ENCODE measurements at places on chromosomes 1 and 21.
A peak's percentile ranks its signal among the peaks of the same experiment; 100 is the strongest.

- no peak for DNase-seq
Measured at GRCh38 chr1:74629283-74629682, 44.3 kb downstream of the ERICH3 start.

GRCh38 chr1:226912587-226913176 lies 27.4 kb upstream of the COQ8A start:
- DNase-seq: peak; percentile 46

DNA sequence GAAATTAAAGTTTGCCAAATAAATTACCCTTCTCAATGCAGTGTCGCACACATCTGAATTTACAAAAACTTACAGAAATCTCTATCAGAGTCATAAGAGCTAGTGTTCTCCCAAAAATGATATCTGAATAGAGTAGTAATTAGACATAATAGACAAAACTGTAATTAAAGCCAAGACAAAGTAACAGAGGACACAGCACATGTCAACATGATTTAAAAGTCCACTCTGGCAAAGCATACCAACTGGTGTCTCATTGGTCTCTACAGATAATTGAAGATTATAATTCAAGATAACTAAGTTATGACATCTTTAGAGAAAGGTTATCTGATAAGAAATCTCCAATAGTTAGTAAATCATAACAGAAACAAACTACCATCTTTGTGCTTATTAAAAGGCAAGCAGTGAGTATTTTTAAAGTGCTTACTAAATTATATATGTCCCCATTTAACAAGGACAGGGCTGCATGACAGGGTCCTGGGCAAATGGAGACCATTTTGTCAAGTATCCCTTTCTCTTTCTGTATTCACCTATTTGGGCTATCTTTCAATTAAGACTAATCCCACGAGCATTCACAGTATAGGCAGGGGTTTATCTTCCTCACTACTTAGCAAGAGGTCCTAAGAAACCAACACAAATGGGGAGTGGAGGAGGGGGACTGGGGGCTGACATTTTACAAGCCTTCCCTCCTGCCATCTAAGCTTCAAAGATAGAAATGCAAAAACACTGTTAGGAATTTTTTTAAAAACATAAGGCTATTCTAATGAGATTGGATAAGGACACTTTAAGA lies 26.0 kb downstream of the PTP4A2 start:
- no peak for DNase-seq

DNA sequence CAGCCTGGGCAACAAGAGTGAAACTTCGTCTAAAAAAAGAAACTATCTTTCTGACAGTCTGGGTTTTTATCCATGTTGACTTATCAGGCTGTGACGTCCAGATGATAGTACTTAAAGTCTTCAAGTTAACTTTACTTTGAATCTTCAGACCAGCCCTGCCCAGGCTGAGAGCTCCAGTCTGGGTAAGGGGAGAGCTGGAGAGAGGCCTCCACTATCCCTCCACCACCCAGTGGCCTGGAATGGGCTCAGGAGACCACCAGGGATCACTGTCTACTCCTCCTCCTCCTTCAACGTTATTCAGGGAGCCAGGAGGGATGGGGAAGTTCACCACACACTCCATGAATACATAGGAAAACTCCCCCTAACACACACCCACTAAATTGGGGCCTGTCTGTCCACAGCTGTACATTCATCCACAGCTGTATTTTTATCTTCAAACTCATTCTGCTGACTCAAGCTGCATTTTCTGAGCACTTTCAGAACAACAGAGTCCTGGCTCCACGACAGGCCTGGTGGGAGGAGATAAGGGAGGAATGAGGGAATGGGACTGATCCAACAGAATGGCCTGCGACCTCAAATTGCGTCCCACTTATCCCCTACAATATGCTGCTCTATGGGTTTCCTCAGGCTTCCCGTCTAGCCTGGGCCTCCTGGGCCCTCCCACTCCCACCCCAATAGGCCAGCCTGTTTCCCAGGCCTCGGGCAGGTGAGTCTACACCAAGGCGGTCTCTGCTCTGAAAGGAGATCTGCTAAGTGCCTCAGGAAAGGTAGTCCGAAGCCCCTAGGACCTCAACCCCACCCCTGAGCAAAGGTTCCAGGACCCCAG lies 1.8 kb downstream of the SLC45A3 start:
- no peak for DNase-seq

GRCh38 chr1:189429610-189430009 lies 1048.1 kb downstream of the BRINP3 start:
- no peak for DNase-seq

- no peak for DNase-seq
Measured at GRCh38 chr1:248013229-248013710, at the start of gene OR2L5. Gene OR2L5, plus strand, starts transcription at chr1:248013660. Its CDS starts 8,288 bp downstream, at chr1:248021948.

DNA sequence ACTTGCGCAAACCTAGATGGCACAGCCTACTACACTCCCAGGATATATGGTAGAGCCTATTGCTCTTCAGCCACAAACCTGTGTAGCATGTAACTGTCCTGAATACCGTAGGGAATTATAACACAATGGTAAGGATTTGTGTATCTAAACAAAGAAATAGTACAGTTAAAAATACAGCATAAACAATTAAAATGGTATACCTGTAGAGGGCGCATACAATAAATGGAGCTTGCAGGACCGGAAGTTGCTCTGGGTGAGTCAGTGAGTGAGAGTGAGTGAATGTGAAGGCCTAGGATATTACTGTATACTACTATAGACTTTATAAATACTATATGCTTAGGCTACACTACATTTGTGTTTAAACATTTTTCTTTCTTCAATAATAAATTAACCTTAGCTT lies 99.3 kb downstream of the PLD5 start:
- no peak for DNase-seq

DNA sequence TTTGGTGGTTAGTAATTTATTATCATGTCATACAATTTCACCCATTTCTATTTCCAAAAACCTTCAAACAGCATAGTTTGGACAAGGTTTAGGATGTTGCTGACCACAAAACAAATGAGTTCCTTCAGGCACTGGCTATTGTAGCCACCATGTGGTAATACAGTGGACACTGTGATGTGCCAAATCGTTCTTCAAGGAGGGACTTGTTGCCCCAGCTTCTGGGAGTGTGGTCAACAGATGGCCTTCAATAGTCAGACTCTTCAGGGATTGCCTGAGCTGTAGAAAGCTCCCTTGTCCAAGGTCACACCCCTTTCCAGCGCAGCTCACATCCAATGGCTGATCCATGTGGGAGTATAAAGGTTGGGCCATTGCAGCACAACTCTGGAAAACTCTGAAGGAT lies 2.6 kb downstream of the PDE4B start:
- DNase-seq: no peak

- DNase-seq: no peak
Measured at GRCh38 chr1:219902951-219903350, 25.4 kb downstream of the SLC30A10 start.

GRCh38 chr1:86503406-86504136 lies 34.8 kb downstream of the CLCA1 start:
- DNase-seq: no peak

DNA sequence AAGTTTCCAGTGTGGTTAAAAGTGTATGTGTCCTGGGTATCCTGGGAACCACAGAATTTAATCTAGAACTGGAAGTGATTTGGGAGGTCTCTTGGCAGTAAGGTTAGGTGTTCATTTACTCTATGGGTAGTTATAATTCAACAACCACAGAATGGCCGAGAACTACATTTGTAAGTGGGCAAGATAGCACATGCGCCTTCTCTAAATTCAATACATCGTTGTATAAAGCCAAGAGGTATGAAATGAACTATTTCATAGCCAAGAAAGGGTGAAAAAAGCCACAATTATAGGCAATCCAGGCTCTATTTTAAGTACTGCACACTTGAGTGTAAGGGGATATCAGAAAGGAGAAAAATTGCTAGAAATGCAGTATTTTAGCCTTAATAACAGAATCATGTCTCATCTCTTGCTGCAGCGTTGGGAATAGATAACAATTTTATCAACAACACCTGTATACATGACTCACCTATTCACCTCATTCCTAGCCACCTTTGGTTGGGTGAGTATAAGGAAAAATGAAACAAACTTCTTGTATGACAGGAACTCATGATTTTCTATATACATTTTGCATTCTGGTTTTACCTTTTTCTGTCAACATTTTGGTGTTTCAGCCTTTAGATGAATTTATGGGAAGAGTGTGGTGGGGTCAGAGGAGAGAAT lies 4.5 kb downstream of the SDCCAG8 start:
- no peak for DNase-seq

DNA sequence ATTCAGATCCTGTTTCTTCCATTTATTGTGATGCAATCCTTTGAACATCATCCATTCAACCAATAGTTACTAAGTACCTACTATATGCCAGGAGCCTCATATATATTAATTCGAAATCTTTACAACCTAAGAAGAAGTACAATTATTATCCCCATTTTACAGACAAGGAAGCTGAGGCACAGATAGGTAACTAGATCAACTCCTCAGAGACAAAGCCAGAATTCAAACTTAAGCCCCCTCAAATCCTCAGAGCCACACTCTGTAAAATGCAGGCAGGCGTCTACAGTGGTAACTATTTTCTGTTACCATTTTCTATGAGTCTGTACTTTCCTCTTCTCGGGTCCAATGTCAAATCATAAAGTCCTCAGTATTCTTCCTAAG lies 107.9 kb downstream of the SLC45A1 start:
- no peak for DNase-seq

- no peak for DNase-seq
Measured at GRCh38 chr1:51734896-51735745, 118.2 kb downstream of the OSBPL9 start.

DNA sequence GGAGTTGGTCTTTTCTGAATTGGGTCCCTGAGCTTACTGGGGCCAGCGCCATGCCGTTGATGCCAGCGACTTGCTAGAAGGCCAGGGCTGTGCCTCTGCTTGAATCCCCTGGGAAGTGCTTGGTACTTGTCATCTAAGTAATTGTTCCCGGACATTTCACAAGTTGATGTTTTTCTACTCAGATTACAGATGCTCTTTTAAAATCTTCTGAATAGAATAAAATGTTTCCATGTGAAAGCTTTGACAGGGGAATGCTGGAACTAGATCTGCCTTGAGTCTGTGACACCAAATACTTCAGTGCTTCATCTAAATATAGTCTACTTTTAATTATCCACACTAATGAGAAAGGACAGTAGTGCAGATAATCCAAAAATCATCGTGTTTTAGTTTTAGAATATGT lies 38.3 kb downstream of the PTGFRN start:
- no peak for DNase-seq

- DNase-seq: no peak
Measured at GRCh38 chr1:8740034-8740449, 77.4 kb downstream of the RERE start.

GRCh38 chr1:3312898-3313575 lies 141.4 kb upstream of the ARHGEF16 start:
- DNase-seq: peak; percentile 70

- peak; percentile 10 for DNase-seq
Measured at GRCh38 chr1:53111073-53111556, 31.3 kb downstream of the SLC1A7 start.

DNA sequence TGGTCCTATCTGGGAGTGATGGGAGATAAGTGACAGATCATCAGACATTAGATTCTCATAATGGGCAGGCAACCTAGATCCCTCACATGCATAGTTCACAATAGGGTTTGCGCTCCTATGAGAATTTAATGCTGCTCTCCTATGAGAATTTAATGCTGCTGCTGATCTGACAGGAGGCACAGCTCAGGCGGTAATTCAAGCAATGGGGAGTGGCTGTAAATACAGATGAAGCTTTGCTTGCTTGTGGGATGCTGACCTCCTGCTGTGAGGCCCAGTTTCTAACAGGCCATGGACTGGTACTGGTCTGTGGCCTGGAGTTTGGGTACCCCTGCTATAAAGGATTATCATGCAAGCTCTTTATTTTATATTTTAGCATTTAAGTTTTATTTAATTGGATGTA lies 72.0 kb downstream of the ZMYM4 start:
- DNase-seq: no peak

GRCh38 chr1:46380508-46380907 lies 13.6 kb upstream of the FAAH start:
- no peak for DNase-seq

DNA sequence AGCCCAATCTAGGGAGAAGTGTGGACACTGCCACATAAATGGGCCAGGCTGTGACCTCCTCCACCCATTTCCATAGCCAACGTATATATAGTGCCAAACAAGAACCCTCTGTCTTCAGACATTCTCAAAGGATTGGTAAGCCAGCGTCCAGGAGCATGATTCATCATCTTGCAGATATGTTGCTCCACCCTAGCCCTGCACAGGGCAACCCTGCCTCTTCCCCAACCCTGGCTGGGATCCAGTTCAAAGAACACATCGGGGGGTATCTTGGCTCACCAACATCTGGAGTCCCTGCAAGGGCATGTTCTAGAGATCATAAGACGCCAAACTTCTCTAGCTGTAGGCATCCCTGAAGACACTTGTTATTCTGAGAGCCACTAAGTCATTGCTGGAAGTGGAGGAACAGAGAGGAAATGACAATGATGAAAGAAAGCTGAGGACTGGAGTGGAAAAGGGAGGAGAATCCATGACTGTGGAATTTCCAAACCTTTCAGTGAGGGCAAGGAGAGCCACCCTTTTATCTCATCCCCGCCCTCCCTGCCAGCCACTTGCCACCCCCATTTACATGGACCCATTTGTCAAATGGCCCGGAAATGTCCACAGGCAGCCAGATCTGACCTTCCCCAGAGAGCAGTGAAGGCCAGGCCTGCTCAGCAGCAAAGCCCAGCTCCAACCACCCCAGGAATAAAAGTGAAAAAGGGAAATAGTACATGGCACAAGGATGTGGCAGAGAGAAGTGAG lies 144.1 kb upstream of the CTTNBP2NL start:
- no peak for DNase-seq

DNA sequence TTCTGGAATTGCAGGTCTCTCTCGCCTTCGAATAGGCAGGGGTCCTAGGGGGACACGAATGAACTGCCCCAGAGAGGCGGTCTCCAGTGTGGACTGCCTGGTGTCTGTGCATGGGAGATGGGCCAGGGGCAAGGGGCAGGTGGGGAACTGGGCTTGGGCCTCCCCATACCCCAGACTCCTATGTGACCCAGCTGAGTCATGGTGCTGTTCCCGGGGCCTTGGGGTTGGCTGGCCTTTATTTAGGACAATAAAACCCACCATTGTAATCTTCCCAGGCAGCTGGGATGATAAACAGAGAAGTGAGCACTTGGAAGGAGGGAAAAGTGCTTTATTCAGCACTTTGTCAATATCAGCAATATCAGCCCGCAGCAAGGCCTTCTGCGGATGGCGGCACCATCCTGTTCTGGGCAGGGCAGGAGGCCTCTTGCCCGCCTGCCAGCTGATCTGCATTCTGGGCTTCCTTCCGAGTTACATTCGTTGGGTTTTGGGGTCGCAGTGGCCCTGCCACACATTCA lies 209.0 kb upstream of the TMEM51 start:
- DNase-seq: no peak

DNA sequence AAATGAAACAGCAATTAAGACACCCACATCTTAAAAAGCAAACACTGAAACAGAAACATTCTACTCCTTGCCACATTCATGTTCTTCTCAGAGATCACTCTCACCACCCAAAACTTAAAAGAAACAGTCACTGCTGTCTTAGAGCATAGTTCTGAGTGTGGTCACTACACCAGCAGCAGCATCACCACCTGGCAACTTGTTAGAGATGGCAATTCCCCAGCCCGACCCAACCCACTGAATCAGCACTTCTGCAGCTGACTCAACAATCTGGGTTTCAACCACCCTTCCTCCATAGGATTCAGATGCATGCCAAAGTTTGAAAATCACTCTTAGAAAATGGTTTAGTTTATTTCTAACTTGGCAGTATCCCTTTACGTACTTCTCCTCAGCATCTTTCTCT lies 126.1 kb downstream of the CDC42BPA start:
- peak; percentile 50 for DNase-seq

- DNase-seq: no peak
Measured at GRCh38 chr1:115293899-115294298, 44.1 kb downstream of the NGF start.
